Substantia nigra (tissue), 51 donors: ENCODE measurements at places on chromosomes 6 and 20.

- no peak for DNase-seq
Observed at GRCh38 chr6:32112431-32112980, 3.4 kb upstream of the TNXB start.

DNA sequence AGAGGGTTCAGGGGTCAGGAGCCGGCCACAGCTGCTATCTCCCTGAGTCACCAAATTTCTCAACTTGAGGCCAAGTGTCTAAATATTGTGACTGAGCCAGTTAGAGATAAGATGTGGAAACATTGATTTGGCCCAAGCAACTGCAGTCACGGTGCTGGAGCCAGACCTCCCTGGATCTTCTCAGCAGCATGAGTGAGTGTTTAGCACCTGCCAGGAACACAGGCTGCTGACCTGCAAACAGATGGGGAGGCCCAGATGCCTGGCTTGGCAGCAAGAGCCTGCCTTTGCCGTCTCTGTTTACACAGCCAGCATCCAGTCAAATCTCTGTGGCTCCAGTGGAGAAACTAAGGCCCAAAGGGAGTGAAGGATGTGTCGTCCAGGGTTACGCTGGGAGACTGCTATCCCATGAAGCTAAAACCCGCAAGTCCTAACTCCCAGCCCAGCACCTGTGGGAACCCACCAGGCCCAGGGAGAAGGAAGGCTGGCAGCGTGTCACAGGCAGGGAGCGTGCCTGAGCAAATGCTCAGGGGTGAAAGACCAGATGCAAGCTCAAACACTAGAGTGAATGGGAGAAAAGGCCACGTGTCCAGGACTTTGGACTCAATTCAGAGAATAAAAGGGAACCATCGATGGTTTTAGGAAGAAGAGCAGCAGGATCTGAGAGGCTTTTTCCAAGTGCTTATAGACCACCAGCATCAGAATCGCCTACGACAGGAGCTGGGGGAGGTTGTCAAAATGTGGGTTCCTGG is 15.9 kb upstream of the PTGIS start:
- DNase-seq = no peak

GRCh38 chr6:161273752-161274487 is at the start of gene AGPAT4:
Gene AGPAT4 (minus strand): TSS chr6:161274061. CDS start chr6:161232213, 41,848 bp downstream.
- DNase-seq = peak; percentile 55

- no peak for DNase-seq
Observed at GRCh38 chr6:119612911-119613381, 263.4 kb upstream of the MAN1A1 start.

DNA sequence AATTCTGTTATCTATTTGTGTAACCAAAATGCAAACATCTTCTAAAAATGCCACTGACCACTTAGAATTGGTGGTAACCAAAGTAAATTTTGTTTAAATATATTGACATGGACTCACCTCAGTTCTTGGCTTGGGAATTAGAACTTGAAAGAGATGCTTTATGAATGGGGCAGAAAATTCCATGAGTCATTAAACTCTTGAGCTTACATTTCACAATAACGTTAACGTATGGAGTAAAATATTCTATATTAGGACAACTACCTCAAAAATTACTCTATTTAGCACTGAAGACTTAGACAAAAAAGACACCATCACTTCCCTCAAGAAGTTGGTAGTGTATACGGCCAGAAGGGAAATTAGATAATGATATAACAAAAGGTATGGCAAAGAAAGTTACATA is 752.2 kb upstream of the MARCKS start:
- no peak for DNase-seq

DNA sequence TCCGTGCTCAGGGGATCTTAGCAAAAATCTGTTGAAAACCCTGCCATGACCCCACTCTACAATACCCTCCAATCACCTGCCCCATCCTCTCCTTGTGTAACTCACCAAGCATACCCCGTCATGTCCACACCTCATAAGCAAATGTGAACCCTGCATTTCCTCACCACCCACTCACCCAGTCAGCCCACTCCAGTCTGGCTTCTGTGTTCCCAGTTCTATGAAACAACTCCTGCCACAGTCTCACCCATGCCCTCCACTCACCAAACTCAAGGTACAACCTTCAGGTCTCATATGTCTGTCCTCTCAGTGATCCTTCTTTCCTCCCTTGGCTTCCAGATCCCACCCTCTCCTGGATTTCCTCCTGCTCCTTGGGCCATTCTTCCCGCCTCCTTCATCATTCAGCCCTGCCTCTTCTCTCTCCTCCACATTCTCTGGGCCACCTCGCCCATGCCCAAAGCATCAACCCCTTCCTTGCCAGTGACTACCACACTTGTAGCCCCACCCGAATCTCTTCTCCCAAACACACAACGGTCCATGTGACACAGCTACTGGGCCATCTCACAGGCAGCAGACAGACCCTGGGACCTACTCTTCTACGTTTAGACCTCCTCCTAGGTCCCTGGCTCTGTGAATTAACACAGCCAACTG is 8.8 kb downstream of the DDRGK1 start:
- DNase-seq = no peak

DNA sequence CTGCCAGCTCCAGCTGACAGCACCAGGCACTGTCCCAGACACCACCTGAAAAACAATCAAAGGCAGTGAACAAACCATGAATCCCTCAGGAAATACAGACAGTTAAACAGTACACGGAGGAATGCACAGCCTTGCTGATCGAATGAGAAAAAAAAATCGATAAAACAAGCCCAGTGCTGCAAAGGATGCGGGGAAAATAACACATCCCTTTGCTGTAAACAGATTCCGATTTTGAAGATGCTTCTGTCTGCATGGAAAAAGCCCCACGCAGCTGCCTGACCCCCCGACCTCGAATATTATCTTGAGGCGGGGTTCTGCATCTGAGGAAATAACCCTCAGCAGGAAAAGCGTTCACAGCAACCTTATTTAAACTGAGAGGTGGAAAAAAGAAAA is 43.9 kb downstream of the RBM38 start:
- DNase-seq = no peak

GRCh38 chr6:29596381-29596900 is 11.5 kb downstream of the OR2H2 start:
- no peak for DNase-seq

DNA sequence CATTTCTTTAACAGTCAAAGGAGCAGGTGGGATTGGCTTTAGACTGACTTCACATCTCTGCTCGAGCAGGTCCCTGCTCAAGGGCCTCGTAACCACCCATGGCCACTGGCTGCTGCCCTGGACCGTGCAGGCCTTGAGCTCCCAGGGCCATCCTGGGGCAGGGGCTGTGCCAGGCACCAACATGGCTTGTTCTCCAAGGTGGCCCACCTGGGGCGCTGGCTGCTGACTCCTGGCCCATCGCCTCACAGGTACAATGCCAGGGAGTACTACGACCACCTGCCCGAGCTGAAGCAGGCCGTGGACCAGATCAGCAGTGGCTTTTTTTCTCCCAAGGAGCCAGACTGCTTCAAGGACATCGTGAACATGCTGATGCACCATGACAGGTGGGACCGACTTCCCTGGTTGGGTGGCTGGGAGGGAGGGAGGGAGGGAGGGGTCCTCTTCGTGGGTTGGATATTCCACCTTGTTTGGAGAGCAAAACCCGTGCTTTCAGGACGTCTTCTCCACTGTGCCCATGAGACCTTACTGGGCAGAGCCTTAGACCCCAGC is 46.1 kb downstream of the PYGB start:
- DNase-seq = peak; percentile 70

GRCh38 chr20:63092660-63093215 is 86.0 kb upstream of the BHLHE23 start:
- no peak for DNase-seq

GRCh38 chr20:8424010-8424409 is 291.9 kb downstream of the PLCB1 start:
- no peak for DNase-seq

GRCh38 chr6:134295953-134296553 is 21.9 kb downstream of the SGK1 start:
- DNase-seq = no peak

DNA sequence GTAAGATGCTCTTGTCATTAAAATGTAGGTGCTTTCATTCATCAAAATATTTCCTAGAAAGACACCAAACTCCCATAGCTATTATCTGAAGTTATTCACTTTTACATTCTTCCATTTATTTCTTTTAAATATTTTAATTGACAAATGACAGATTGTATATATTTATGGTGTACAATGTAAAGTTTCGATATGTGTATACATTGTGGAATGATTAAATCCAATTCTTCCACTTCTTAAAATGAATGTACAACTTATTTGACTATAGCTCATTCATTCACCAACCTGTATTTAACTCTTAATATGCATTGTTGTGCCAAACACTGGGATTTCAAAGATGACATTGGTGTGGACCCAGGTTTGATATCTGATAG is 41.0 kb downstream of the CCN2 start:
- no peak for DNase-seq

DNA sequence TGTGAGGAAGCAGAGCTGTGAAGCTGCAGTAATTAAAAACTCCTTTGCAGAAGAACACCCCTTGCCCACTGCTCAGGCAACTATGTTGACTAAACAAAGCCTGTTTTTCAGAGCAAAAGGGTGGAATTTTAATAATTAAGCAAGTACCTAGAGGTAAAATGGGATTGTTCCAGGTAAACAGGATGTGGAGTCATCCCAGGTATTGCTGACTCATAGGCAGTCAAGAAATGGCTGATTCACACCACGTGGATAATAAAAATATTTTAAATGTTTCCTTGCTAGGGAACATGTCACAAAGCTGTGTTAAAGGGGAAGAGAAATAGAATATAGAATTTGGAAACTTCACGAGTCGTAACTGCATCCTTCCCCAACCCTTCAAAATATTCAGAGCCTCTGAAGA is 491.8 kb downstream of the BTBD3 start:
- no peak for DNase-seq

DNA sequence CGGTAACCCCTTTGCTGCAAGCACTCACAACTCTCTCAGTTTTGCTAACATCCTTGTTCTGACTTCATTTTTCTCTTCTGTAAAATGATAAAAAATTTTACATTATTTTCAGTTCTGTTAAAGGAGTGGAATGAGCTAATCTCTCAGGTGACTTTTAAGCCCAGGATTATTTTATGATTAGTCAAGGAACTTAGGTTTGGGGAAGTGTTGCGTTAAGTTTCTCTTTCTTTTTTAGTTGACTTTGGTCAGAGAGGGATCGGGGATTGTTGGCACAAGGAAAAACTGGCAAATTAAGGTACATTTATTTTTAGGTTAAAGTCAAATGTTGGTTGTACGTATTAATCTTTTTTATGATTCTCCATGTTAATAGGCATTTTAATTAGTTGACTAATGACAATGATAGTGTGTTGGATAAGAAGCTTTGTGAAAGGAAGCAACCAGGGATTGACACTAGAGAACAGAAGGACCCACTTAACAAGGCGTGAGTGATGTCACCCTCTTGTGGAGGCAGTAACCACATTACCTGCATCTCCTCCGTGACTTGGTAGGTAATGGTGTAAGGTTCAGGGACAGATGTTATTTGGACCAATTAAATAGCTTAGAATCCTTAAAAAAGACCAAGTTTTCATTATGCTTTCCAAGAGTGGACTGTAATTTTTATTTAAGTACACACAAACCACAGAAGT is 31.6 kb downstream of the CD83 start:
- no peak for DNase-seq

DNA sequence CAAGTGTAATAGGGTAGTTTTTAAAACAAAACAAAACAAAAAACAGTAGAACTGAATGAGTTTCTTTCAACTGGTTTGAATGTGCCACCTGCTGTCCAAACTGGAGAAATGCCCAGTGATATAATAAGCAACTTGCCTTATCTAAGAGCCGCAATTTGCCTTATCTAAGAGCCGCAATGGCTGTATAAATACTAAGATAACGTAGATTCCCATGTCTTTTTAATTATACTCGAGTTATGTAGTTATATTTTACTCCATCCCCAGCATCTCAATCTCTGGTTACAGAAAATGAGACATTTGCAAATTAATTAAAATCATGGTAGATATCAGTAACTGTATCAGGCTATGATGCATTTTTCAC is 67.2 kb downstream of the RPP40 start:
- DNase-seq = no peak

DNA sequence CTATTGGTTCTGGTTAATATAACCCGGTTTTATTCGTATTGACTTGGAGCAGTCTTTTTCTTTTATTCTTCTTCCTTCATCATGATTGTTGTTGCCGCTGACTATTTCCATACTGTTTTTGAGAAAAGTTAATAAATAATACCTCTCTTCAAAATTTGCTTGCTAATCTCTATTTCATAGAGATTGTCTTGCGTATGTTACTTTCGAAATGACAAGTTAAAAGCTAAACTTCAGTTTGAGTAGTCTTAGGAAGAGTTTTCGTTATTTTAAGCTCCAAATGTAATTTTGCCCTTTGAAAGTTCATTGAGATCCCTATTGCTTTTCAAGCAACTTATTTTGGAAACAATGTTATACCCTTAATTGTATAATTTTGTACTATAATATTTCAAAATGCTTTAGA is 36.4 kb downstream of the DCBLD1 start:
- DNase-seq = no peak

DNA sequence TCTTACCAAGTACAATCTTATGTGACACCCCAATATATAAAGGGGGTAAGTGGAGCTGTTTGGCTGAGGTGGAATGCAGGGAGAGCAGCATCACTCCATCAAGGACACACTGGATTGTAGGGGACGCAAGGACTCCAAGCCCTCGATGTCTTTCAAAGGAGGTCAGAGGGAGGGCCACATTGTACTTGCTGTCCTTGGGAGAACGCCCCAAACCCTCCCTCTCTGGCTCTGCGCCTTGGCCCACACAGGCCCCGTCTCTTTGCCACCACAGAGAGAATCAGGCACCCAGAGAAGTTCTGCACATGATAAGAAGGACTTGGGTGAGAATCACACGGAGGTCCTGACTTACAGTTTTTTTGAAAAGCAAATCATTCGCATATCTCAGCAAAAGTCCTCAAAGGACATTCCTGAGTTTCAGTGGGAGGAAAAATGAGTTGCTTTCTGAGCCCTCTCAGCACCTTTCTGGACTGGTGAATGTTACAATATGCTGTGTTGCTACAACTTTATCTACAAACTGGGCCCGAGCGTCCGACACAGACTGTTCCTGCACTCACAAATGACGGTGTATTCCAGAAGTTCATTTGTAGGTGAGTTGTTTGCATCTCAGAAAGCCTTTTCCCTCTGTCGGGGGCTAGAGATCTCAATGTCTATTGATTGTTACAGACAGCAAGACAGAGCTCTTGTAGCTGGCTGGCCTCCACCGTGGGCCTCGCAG is 92.5 kb upstream of the AKAP12 start:
- no peak for DNase-seq

GRCh38 chr6:18260448-18261106 is 3.8 kb downstream of the DEK start:
- DNase-seq = no peak

GRCh38 chr6:137106183-137106582 is 61.4 kb upstream of the IL20RA start:
- no peak for DNase-seq
